NCI-H345 (cell line): ENCODE measurements at places on chromosomes 3 and 15.
A peak's percentile ranks its signal among the peaks of the same experiment; 100 is the strongest.

GRCh38 chr3:123800362-123800682 is 83.8 kb downstream of the MYLK start:
- no peak for DNase-seq

GRCh38 chr3:113064183-113064582 is 73.4 kb downstream of the GTPBP8 start:
- no peak for DNase-seq

- DNase-seq = peak; percentile 5
Observed at GRCh38 chr15:92158426-92158825, 235.3 kb upstream of the ST8SIA2 start.

DNA sequence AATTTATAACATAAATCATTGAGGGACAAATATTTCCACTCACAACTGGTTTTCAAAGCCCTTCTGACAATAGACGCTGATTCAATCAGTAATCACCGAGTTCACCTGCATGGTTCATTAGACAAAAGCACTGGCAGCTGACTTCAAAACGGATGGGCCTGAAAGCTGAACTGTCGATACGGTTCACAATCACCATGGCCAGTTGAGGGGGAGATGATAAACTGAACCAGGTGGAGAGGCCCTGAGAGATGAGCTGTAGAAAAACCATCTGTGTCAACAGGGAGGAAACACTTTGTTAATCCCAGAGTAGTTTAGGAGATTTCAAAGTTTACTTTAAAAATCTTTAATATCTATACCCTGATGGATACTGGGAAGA is 75.0 kb downstream of the PEX5L start:
- peak; percentile 57 for DNase-seq

GRCh38 chr3:159356606-159357005 is 554.8 kb downstream of the MFSD1 start:
- no peak for DNase-seq

GRCh38 chr3:5787861-5788488 is 600.5 kb downstream of the EDEM1 start:
- DNase-seq = peak; percentile 20

DNA sequence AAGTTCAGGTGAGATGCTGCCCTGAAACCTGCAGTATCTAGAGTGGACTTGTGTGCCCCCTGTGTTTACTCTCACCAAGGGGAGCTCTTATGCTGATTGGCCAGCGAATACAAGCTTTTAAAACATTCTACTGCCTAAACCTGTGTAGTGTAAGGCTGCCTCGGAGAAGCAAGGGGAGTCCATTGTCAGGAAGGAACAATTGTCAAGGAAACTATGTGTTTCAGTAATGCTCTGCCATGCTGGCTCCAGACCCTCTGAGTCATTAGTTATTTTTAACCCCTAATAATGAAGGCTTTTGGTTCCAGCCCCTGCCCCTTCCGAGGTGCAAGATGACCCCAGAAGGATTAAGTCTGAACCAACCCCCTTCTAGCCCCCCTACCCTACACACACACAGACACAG is 66.1 kb upstream of the CHMP2B start:
- no peak for DNase-seq

DNA sequence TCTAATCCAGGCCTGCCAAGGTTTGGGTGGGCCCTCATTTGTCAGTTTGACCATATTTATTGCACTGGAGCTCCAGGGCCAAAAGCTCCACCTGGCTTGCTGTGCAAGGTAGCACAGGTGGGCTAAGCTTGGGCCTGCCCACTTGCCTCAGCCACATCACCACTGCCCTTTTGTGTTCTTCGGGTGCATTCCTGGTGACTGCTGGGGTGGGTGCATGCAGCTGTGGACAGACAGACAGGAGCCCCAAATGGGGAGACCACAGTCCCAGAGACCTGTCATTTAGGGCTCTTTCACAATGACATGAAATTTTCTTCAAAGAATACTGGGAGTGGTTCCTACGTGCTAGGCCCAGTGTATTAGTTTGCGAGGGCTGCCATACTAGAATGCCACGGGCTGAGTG is 2.7 kb downstream of the MESP2 start:
- DNase-seq = no peak

DNA sequence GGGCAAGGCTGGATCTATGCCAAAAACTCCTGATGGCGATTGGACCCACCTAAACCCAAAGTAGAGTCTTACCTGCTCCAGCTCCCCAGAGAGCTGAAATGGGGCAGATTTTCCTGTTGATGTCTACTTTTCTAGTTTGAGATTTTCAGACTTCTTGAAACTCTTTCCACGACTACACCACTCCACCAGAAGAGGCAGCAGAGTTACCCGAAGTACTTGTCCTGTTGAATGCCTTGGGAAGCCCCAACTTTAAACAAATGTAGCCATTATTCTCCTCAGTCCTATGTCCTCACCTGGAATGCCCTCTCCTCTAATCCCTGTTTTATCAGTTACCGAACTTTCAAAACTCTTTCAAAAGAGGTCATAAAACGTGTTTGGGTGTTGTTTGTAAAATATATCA is 843.8 kb downstream of the VGLL3 start:
- DNase-seq = no peak

GRCh38 chr15:57611938-57612337 is 20.2 kb downstream of the MYZAP start:
- no peak for DNase-seq

DNA sequence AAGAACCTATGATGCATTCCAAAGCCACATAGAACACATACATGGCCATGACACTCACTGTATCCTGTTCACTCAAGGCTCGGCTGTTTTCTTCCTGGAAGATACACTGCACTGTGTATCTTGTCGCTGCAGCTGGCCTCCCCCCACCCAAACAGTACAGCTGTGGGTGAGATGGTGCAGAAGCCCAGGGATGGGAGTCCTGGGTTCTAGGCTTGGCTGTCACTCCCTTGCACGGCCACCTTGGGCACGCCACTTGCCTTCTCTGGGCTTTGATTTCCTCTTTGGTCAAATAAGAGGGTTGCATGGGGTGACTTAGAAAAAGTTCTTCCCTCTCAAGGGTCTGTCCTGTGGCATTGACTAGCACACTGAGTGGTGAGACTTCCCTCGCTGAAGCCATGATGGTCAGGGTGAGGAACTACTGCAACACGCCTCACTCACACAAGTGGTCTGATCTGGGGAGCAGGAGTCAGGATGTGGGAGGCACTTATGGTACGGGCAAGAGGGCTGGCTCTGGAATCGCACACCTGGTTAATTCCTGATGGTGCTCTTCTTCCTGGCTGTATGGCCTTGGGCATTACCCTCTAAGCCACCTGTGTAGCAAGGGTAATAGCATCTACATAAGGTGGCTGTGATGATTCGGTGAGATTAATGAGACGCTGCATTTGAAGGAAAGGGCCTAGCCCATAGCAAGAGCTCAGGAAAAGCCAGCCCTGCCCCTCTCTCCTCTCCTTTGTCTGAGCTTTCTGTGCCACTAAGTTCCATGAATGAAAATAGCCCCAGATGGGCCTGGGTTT is 44.0 kb downstream of the ANP32A start:
- no peak for DNase-seq

- no peak for DNase-seq
Observed at GRCh38 chr3:4990069-4990468, 10.8 kb downstream of the BHLHE40 start.

DNA sequence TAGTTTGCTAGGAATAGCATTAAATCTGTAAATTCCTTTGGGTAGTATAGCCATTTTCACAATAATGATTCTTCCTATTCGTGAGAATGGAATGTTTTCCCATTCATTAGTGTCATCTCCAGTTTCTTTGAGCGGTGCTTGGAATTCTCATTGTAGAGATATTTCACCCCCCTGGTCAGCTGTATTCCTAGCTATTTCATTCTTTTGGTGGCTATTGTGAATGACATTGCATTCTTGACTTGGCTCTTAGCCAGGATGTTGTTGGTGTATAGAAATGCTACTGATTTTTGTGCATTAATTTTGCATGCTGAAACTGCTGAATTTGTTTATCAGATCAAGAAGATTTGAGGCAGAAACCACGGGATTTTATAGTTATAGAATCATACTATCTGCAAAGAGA is 690.5 kb upstream of the ALCAM start:
- DNase-seq = no peak

GRCh38 chr3:195407531-195408409 is 35.0 kb downstream of the ACAP2 start:
- DNase-seq = no peak

DNA sequence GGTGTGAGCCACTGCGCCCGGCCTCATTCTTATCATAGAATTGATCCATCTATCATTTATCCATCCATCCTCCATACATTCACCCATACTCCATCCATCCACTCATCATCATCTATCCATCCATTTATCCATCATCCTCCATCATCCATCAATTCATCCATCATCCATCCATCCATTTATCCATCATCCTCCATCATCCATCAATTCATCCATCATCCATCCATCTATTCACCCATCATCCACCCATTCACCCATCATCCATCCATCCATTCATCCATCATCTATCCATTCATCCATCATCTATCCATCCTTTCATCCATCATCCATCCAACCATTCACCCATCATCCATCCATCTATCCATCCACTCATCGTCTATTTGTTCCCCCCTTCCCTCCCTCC is 3.7 kb downstream of the TM6SF1 start:
- no peak for DNase-seq

GRCh38 chr3:30618526-30618925 is 12.1 kb downstream of the TGFBR2 start:
- no peak for DNase-seq

- no peak for DNase-seq
Observed at GRCh38 chr3:155230382-155230781, 63.1 kb downstream of the STRIT1 start.

- peak; percentile 71 for DNase-seq
Observed at GRCh38 chr3:31732548-31732947, 199.8 kb downstream of the STT3B start.

DNA sequence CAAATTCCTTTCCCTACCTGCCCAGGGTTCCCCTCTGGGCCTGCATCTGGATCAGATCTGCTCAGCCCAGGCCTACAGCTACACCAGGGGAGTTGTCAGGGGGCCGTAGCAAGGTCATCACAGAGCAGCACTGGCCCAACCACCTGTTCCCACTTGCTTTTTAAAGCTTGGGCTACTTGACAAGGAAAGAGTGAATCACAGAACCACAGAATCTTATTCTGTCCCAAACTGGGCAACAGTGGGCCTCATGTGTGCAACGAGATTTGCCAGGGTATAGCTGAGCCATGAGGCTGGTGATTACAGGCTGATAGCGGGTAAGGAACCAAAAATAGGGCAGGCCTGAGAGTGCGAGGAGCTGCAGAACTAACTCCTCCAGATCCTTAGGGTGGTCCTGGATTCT is 66.7 kb downstream of the MYLK start:
- DNase-seq = no peak

DNA sequence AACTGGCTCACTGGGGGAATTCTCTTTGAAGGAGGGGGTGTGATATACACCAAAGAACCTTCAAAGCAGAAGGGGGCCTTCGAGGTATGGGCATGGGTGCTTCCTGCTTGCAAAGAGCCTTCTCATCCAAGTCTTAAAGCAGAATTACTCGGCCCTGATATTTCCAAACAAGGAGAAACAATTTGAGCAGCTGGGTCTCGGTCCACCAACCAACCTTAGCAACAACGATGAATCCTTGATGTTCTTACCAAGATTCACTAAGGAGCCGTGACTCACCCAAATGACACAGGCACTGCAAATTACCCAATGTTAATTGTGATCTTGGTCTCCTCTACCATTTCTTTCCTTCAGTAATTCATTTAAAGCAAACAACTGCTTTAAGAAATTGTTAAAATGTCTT is 7.7 kb downstream of the HOMER2 start:
- no peak for DNase-seq

DNA sequence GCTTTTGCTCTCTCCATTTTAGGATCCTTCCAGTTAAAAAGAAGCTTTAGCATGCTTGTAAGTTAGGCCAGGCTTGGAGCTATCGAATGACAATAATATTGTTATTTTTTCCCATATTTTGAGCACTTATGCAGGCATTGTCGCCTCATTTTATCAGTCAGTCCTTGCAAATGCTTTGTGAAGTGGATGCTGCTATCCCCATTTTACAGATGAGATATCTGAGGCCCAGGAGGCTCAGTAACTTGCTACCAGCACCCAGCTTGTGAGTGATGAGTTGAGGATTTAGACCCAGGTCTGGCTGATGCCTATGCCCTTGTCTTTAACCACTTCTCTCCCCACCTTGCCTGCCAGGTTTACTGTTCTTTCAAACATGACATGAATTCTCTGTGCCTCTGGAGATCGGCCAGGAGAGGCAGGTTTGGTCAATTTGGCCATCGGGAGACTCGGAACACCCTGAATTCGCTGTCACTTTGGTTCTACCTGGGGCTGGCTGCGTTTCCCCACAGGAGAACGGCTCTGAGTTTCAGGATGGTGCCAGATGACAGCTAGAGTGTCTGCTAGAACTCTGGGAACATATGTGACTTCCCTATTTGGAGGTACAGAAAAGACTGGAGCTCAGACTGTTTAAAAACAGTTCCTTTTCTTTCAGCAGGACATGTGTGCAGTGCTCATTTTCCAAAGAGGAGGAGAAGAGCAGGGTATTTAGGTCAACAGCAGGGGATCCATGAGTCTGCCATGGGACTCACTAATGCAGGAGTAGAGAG is 25.5 kb upstream of the ZNF710 start:
- no peak for DNase-seq

GRCh38 chr3:169028716-169029115 is 634.8 kb downstream of the MECOM start:
- DNase-seq = no peak

GRCh38 chr15:48730506-48730905 is 80.4 kb downstream of the CEP152 start:
- DNase-seq = no peak
